Osteoblast (primary cell): ENCODE measurements at places on chromosomes 5 and 9.

GRCh38 chr9:79224672-79225433 is 346.9 kb upstream of the TLE4 start:
- H3K4me3 ChIP-seq, result no peak overlapping the region
- no peak overlapping the region for H3K27ac ChIP-seq
- no peaks in the 10 kb centered on the region for H3K36me3 ChIP-seq
- DNase-seq, result peak; percentile 79

GRCh38 chr5:100860407-100860806 is 42.7 kb downstream of the ST8SIA4 start:
- no peaks in the 10 kb centered on the region for H3K4me1 ChIP-seq
- H3K27ac ChIP-seq, result no peak overlapping the region
- H3K36me3 ChIP-seq, result no peaks in the 10 kb centered on the region
- no peak overlapping the region for H3K4me3 ChIP-seq
- DNase-seq, result no peak
- H3K27me3 ChIP-seq, result no peaks in the 10 kb centered on the region

GRCh38 chr9:13318027-13318426 is 38.5 kb upstream of the MPDZ start:
- H3K36me3 ChIP-seq, result no peaks in the 10 kb centered on the region
- no peak for DNase-seq
- H3K27me3 ChIP-seq, result no peaks in the 10 kb centered on the region
- H3K4me1 ChIP-seq, result no peaks in the 10 kb centered on the region

- peaks cover 27% of the 10 kb centered on the region for H3K4me1 ChIP-seq
- peak overlapping the region; percentile 77 for H3K27ac ChIP-seq
- H3K27me3 ChIP-seq, result no peaks in the 10 kb centered on the region
- no peak overlapping the region for H3K4me3 ChIP-seq
- H3K36me3 ChIP-seq, result no peaks in the 10 kb centered on the region
These were observed 102.0 kb upstream of the NREP start for GRCh38 chr5:111859031-111859430.

- no peak for DNase-seq
- H3K4me3 ChIP-seq, result no peak overlapping the region
- no peaks in the 10 kb centered on the region for H3K36me3 ChIP-seq
- no peak overlapping the region for H3K27ac ChIP-seq
- H3K4me1 ChIP-seq, result no peaks in the 10 kb centered on the region
- no peaks in the 10 kb centered on the region for H3K27me3 ChIP-seq
These were observed 170.1 kb downstream of the IRX2 start for GRCh38 chr5:2581418-2581817.

DNA sequence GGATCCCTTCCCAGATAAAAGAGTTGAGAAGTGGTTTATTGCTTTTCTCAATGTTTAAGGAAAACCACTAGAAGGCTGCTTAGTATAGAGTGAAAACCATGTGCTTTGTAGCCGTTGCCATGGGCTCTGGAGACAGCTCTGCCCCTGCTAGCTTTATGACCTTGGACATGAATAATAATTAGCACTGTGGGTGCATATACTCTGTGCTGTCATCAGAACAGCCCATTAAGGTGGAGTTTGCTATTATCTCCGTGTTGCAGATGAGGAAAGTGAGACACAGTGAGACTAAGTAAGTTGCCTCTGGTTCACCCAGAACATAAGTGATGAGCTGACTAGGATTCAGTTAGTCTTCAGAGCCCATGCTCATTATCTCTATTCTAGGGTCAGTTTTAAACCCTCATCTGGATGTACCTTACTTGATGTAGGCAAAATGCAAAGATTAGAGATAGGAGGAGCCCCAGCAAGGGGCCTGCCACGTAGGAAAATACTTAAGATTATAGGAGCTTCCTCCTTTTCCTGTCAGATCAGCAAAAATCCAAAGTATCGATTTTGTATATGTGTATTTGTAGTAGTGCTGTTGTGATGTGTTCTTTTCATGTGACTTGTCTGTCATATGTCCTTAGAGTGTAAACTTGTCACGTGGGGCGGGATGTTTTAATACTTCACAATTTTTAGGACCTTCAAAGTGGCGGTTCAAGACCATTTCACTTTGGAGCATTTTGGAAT is 102.5 kb downstream of the TLE4 start:
- no peaks in the 10 kb centered on the region for H3K4me1 ChIP-seq
- no peaks in the 10 kb centered on the region for H3K27me3 ChIP-seq
- no peak overlapping the region for H3K4me3 ChIP-seq
- peaks cover 4% of the 10 kb centered on the region for H3K36me3 ChIP-seq

- H3K27ac ChIP-seq, result no peak overlapping the region
- no peaks in the 10 kb centered on the region for H3K36me3 ChIP-seq
- no peaks in the 10 kb centered on the region for H3K27me3 ChIP-seq
- no peak overlapping the region for H3K4me3 ChIP-seq
These were observed 421.3 kb downstream of the TLE1 start for GRCh38 chr9:81268048-81268447.

GRCh38 chr5:78573318-78573717 is 75.3 kb downstream of the LHFPL2 start:
- no peaks in the 10 kb centered on the region for H3K36me3 ChIP-seq
- no peak overlapping the region for H3K4me3 ChIP-seq
- no peaks in the 10 kb centered on the region for H3K27me3 ChIP-seq
- no peak for DNase-seq
- peaks cover 41% of the 10 kb centered on the region for H3K4me1 ChIP-seq
- no peak overlapping the region for H3K27ac ChIP-seq
